ENCODE measurements at places on chromosomes 13 and 19. TPM values are rescaled to one million over a fixed set of nuclear protein-coding genes. Genes with fewer than 3 reads are reported as not detected.

RGS9BP gene
- total RNA-seq: 5.5 TPM

LRRC63 gene
- total RNA-seq: not detected

ZNF20 gene
- total RNA-seq: 1.3 TPM

CD22 gene
- total RNA-seq: 2.5 TPM

CDC16 gene
- 55.6 TPM for total RNA-seq

GNG8 gene
- not detected for total RNA-seq

ZNF460 gene
- 47.8 TPM for total RNA-seq

CGB2 gene
- not detected for total RNA-seq

BEST2 gene
- total RNA-seq: not detected

KRTDAP gene
- not detected for total RNA-seq

CYSLTR2 gene
- 1.1 TPM for total RNA-seq

ZNF90 gene
- total RNA-seq: 0.66 TPM

CATSPERD gene
- not detected for total RNA-seq

LGALS14 gene
- not detected for total RNA-seq

CLEC17A gene
- not detected for total RNA-seq

MATK gene
- 1.5 TPM for total RNA-seq

CUL4A gene
- 154 TPM for total RNA-seq

ZNF865 gene
- total RNA-seq: 7.5 TPM
